ENCODE measurements at places on chromosomes 12 and 14.
A peak's percentile ranks its signal among the peaks of the same experiment; 100 is the strongest.

DNA sequence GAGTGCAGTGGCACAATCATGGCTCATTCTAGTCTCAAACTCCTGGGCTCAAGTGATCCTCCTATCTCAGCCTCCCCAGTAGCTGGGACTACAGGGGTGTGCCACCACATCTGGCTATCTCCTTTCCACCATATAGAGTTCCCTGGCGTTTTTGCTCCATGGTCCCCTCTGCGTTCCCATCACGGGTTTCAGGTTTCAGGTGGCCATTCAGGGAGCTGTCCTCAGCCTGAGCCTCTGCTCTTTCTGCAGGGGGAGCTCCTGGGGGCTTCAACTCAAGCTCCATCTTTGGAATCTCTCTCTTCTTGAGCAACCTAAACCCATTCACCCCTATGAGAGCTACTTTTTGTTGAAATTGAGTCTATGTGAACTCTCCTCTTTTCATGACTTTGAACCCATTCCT is 11.6 kb downstream of the SMIM41 start:
- no peak for DNase-seq

GRCh38 chr12:56202838-56203237 is 13.6 kb upstream of the SMARCC2 start:
- DNase-seq, result no peak

- no peak for DNase-seq
Measured at GRCh38 chr14:58637040-58637390, 747 bp upstream of the DACT1 start.

- no peak for DNase-seq
Measured at GRCh38 chr14:100524933-100525243, 62.3 kb downstream of the BEGAIN start.

GRCh38 chr12:121227294-121227693 is 17.4 kb downstream of the P2RX4 start:
- peak; percentile 24 for DNase-seq

All from NCI-H1417 treated with DMSO at 0.1 percent for 48 hours (cell line).